ENCODE measurements at places on chromosomes 2 and 18.

DNA sequence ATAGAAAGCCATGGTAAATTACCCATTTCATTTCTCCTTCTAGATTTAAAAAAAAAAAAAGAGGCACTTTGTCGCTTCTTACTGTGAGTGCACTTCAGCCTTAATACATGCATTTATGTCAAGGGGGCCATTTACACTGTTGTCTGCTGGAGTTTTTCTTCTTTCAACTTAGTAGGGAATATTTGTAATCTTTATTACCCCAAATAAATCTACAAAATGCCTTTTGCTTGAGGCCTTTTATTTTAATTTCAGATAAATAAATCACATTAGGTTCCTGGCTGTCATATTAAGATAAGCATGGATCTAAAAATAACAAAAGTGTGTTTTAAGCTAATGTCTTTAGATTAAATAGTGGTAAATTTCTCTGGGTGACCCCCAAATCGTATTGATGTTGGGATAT lies 276.0 kb downstream of the NCKAP5 start:
- DNase-seq = no peak

DNA sequence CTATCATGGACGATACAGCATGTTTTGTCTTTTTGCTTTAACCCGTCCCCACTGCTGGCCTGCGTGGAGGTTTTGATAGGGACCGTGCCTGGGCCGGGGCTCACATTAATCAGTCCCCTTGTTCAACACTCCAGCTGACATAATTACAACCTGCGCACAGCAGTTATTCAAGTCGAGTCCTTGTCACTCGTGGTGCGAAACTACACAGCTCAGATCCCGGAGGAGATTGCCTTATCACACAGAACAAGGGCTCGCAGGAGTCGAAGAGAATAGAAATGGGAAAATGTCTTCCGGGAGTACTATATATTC lies 304.4 kb downstream of the ZNF407 start:
- no peak for DNase-seq

GRCh38 chr18:55699233-55699765 lies 111.3 kb upstream of the TCF4 start:
- no peak for DNase-seq

DNA sequence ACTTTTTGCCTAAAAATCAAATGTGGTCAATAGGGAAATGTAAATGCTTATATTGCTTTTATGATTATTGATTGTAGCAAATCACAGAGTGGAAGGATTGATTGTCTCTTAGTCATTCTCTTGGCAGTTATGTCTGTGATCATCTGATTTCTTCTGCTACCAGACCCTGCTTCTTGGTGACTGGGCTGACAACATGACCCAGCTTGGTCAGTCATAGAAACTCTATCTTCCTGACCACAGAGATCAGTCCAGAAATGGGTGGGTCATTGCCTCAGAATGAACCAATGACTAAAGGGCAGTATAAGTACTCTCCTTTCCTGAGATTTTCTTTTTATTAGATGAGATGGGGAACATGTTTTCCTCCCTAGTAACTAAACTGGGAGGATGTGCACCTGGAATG lies 87.6 kb downstream of the MAIP1 start:
- no peak for DNase-seq

DNA sequence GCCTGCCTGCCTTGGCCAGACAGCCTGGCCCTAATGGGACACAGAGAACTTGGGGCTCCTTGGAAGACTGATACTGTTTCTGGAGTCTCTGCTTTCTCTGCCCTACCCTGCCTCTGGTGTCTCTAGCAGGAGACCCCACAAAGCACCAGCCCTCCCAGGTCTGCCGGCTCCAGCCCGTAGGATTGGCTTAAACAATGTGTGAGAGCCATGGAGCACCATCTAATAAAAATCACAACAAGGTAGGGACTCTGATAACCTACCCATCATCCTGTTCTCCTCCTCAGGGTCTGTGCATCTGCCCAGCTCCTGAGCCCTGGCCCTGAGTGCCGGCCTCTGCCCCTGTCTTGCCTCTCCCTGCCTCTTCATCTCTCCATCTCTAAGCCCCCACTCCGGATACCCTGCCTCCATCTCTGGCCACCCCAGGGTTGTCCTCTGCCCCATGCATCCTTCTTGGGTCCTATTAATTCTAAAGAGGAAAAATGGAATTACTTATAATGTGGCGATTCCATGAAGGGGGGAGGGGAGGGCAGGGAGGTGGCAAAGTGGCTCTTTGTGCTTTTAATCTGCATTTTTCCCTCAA lies 1.2 kb upstream of the ECEL1 start:
- DNase-seq = no peak

- DNase-seq = no peak
Measured at GRCh38 chr2:120861576-120862191, 126.0 kb downstream of the GLI2 start.

- DNase-seq = no peak
Measured at GRCh38 chr18:31574359-31574758, 17.3 kb upstream of the TTR start.
